ENCODE measurements at places on chromosomes 4 and X.

DNA sequence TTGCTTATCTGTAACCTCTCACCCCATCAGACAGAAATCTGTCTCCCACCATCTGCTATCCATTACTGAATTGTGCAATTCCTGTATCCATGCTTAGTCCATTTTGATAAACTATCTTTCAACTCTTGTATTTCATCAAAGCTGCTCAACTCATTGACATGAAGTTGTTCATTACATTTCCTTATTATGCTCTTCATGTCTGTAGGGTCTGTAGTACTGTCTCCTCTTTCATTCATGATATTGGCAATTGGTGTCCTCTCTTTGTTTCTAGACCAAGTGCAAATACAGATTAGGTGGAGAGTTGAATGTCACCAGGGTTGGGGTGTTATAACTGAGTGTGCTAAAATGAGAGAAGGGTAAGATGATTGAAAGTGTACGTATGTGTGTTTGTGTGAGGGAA is 69.2 kb upstream of the ADRA2C start:
- no peak for DNase-seq

DNA sequence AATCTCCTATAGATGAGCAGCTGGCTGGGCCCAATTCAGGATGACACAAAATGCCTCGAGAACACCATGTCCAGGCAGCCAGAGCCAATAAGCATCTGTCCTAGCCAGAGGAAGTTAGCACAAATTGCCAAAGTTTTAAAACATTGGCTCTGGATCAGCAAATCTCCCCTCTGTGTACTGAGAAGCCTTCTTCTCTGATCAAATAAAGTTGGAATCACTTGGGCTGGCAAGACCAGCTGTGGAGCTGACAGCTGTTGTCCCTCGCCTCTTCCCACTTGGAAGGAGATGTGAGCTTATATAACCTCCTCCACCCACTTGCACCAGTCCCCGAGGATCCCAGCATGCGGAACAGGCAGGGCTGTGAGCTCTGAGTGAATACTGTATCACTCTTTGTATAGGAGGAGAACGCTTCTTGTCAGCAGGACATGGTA is 183.9 kb downstream of the OPHN1 start:
- DNase-seq, result no peak

DNA sequence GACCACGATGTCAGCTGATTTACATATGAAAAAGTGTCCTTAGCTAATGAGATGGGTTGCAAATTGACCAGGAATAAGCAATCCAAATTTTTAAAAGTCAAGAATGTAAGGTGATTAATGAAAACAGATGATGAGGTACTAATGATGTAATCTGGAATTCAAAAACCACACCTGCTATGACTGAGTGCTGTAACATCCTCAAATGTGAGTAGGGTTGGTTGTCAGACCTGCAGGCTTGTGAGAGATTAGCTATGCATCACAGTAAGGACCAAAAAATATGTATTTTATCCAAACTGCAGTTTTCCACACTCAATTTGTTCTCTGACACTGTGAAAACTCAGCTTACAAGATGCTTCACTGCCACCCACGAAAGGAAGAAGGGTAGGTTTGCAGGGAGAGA is 242.5 kb downstream of the OPHN1 start:
- DNase-seq, result no peak

DNA sequence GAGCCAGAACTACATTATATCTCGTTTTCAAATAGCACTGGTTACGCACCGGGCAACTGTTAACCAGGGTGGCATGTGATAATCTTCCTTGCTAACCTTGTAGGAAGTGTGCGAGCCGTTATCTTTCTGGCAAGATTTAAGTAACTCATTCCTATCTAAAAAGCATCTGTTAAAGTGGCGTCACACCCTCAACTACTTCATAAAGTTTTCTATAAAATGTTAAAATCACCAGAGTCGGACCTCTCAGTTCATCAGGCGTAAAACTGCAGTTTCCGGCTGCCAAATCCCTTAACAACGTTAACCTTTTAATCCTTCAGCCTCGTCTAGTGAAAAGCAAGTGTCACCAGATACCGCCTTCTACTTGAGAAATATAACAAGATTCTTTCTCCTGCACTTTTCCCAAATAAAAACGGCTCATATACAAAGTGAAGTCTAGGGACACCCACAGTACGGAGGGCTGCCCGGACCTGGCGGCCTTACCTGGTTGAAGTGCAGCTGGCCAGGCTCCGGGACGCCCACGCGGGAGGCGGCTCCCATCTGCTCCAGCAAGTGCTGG is 1.2 kb downstream of the SLC39A8 start:
- DNase-seq, result peak; percentile 7

- no peak for DNase-seq
These were observed 344.2 kb downstream of the GRIA2 start for GRCh38 chr4:157564771-157565170.

- no peak for DNase-seq
These were observed 20.1 kb downstream of the ACSL1 start for GRCh38 chr4:184805462-184806228.

DNA sequence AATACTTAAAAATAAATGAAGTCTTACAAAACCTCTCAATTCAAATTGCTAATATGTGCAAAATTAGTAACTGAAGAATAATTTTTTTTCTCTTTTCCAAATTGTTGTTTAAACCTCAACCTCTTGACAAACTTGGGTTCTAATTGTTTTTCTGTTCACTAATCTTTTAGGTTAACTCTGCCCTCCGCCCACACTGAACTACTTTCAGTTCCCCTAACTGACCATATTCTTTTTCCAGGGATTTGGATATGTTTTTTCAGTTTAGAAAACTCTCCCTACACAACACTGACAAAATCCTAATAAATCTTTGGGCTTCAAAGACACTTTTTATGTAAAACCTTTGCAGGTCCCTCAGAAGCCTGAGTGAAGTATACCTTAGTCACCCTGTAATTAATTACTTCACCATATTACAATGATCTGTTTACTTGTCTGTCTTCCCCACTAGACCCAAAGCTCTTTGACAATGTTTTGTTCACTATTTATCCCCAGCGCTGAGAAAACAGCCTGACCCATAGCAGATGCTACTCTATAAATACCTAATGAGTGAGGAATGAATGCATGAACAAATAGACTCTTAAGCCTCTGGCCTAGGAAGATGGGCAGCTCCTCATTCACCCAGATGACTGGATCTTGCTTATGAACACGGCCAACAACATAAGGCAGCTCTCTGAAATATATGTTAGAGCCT is 134.9 kb downstream of the MAML3 start:
- DNase-seq, result no peak

- DNase-seq, result no peak
These were observed 15.9 kb upstream of the PIM2 start for GRCh38 chrX:48934581-48935300.

- DNase-seq, result no peak
These were observed 5.9 kb downstream of the EMCN start for GRCh38 chr4:100511896-100512295.

GRCh38 chrX:49186125-49187027 is at the start of gene PRICKLE3:
Gene PRICKLE3 (minus strand): TSS chrX:49186373. CDS start chrX:49186297, 76 bp downstream.
- DNase-seq, result peak; percentile 91

- DNase-seq, result no peak
These were observed 121.7 kb downstream of the TEX13A start for GRCh38 chrX:105098812-105099211.

DNA sequence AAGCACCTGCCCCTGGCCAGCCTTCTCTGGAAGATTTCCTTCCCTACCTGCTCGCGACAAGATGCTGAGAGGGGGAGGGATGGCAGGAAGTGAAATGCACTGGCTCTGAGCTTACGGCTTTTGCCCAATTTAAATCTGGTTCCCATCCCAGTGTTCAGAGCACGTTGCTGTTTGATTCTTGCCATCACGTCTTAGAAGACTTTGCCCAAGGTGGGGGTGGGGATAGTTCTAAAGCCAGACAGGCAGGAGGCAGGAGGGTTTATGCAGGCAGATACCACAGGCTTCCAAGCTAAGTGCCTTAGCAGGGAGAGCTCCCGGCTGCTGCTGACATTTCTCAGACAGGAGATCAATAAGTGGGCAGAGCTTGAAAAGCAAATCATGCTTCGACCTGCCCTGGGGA is 393.9 kb downstream of the MID1IP1 start:
- DNase-seq, result no peak

DNA sequence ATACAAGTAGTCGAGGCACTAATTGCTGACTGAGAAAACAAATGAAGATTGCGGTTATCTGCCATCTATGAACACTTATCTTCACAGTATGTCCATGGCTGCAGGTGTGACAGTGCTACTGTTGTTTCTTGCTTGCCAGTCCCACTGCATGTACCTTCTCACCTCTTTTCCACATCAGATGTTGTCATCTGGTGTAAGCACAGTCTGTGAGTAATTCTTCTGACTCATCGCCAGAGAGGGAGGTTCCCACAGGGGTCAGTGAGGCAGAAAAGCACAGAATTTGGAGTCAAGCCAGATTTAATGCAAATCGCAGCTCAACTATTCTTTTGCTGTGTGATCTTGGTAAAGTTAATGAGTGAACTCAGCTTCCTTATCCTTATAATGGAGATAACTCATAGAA is 144.4 kb downstream of the GLRA2 start:
- no peak for DNase-seq

DNA sequence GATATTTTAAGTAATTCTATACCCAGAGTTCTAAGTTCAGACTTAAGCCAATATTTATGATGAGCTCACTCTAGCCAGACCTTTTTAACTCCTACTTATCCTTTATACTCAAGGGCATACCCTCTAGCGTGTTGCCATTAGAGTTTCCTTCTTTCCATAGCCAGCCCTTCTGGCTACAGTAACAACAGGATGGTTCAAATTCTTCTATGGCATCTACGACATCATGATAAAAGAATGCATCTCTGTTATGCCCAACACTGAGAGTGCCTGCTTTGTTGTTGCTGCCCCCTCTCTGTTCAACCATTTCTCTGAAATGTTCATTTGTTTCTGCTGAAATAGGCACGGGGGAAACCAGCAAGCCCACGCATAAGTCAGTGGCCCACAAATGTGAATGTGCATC is 104.5 kb downstream of the UBE2NL start:
- no peak for DNase-seq

- no peak for DNase-seq
These were observed 16.3 kb upstream of the GLOD5 start for GRCh38 chrX:48745222-48745621.

- DNase-seq, result no peak
These were observed 91.9 kb downstream of the EGF start for GRCh38 chr4:110004556-110004955.

DNA sequence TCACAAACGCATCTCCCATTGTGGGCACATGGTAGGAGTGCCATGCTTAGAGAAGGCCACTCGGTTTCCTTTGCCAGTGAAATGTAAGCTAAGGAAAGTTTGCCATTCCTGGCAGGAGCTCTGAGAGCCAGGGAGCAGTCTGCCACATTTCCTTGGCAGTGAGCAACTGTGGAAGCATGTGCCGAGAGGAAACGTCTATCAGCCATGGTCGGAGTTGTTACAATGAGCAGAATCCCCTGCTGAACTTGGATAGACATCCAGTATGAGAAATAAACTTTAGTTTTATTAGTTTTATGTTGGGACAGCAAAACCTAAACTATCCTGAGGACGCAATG is 51.1 kb downstream of the ENOPH1 start:
- no peak for DNase-seq

DNA sequence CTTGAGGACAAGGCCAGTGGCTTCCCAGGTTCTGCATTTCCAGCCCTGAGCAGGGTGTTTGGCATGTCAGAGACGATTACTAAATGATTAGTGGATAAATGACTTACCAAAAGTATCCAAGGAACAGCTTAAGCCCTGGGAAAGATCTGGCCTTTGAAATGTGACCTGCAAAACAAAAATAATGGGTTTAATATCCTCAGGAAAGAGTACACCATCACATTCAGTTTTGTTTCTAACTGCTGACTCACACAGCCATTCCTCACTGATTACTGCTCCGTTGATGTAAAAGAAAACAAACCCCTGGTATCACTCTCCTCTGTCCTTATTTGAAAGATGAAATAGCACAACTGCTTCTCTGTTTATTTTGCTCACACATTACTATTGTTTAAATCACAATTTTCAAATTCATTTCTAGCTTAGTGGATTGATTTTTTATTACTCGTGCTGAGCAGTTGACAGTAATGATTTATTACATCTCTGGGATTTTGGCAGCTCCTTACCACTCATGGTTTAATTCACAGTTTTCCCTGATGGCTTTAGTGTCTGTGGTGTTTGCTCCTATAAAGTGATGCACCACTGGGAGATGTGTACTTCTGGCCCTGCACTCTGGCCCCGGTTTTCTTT is 117.0 kb downstream of the CBLL2 start:
- DNase-seq, result no peak

- DNase-seq, result no peak
These were observed 2309.4 kb upstream of the AGA start for GRCh38 chr4:179751669-179752068.

GRCh38 chr4:20195071-20195885 is 56.4 kb upstream of the SLIT2 start:
- no peak for DNase-seq

DNA sequence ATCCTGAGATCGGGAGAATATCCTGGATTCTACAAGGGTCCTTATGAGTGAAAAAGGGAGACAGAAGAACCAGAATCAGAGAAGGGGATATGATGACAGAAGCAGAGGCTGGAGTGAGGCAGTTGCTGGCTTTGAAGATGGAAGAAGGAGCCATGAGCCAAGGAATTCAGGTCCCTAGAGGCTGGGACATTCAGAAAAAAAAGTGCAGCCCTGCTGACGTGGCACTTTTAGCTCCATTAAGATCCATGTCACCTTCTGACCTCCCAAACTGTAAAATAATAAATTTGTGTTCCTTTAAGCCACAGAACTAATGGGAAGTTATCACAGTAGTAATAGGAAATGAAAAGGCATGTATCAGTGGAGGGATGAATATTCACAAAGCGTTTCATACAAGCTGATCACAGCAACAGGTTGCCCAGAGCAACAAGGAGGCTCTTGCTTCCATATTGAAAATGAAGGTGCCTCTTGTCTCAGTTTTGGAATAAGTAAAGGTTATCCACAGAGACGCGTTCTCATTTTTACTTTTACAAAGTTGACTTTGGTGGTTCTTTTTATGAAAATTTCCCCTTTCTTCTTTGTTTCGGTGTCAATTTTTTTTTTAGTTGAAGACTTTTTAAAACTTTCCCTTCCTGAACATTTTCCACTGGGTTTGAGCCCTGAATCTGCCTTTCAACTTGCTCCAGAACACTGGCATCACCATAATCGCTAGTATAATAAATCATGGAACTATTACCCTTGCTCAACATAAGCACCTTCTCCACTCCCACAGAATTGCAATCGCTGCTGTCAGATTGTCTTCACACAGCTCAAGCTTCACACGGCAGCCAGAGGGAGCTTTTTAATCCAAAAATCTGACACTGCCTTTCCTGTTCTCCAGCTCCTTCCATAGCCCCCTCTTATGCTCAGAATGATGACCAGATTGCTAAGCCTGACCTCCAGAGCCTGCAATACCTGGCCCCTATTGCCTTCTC is 127.6 kb upstream of the RBPJ start:
- no peak for DNase-seq

DNA sequence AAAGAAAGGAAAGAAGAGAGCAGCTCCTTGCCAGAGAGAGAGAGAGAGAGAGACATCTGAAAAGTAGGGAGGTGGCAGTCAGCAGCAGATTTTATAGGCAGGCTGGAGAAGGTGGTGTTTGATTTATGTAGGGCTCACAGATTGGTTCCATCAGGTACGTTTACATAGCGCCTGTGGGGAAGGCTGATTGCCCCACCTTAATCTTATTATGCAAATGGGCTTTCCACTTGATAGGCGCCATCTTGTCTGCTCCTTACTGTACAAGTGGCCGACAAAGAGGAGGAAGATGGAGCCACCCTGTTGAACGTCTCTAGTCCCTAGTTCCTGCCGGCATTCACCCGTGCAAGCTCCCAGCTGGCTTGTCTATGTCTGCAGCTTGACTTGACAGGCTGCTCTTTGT is 49.1 kb upstream of the DHRSX start:
- DNase-seq, result no peak

Data from HuH-7.5 (cell line).